ENCODE measurements at places on chromosomes 5 and 9.
A peak's percentile ranks its signal among the peaks of the same experiment; 100 is the strongest.

DNA sequence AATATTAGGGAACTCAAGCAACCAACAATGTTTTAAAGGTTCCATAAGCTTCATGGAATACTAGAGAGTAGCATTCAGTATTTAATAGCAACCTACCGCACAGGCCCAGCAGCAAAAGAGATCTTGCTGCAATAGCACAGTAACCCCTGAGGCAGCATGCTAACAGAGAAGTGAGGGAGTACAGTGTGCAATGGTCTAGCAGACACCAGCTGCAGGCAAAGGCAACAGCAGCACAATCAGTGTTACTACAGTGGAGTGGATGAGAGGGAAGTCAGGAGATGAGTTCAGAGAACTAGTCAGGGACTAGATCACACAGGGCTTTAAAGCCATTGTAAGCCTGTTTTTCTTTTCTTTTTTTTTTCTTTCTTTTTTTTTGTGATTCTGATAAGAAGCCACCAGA lies 2.8 kb downstream of the TICAM2 start:
- peak; percentile 60 for DNase-seq

DNA sequence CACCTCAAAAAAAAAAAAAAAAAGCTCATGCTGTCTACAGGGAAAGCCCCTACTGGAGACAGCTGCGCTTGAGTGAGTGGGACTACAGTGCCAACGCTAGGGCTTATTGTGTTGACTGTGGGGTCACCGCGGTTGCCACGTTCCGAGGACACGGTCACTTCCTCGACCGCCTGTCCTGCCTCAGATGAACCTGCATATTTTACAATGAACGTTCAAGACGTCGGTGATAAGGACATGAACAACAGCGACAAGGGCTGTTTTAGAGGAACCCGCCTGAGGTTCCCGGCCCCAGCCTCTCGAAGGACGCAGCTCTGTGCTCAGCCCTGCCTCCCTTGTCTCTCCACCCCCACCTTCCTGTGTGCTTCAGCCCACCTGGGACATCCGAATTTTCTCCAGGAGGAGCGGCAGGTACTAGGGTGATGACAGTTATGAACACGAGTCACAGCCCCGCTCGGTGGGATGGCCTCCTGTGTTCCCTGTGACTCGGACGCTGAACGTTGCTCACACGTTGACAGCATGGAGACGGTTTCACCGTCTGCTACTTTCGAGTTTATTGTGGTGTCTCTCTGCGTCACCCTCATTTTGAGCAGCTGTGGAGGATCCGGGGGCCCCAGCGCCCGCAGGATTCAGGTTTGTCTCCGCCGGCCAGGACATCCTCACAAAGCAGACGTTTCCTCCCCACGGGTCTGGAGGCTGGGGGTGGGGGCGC lies 11.3 kb upstream of the DIPK1B start:
- peak; percentile 79 for DNase-seq

GRCh38 chr9:80440724-80441123 lies 869.0 kb downstream of the TLE4 start:
- DNase-seq: no peak

DNA sequence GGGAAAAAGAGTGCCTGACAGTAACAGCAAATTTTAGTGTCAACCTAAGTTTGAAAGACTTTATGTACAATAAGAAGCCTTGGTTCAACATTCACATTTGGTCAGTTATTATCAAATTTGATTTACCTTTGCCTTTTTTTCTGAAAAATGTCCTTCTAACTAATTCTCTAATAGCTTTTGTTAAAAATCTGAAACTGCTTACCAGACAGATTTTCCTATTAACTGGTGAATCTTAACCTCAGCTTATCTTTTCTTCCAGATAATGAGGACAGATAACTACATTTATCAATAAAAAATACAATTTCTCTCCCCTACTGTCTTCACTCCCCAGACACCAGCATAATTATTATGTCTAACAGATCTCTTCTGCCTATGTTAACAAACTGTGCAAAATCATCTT lies 988.5 kb downstream of the CDH18 start:
- no peak for DNase-seq

DNA sequence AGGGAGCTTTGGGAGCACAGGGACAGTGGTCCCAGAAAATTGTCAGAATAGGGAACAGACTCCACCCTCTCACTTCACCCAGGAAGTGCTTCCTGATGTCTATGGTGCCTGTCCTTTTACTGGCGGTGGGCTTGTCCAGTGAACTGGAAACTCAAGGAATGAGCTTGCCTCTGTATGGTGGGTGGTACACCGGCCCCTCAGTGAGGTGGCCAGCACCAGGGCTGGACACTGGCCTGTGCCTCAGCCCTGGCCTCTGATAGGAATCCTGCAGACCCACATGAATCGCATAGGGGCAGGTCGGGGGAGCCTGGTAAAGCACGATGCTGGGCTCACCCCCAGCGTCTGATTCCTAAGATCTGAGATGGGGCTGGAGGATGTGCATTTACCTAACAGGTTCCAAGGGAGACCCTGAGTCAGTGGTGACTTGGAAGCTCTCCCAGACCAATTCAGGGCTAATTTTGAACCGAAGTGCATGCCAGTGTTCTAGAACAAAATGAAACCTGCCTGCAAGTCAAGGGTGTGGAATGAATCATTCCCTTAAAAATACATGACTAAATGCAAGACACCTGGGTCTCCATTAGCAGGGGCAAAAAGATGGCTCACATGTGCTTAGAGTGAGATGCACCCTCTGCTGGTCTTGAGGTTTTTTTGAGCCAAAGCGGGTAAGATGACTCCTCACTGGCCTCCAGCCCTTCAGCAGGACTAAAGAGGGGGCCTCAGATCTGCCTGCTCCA lies 178.3 kb downstream of the HSPA4 start:
- DNase-seq: no peak

DNA sequence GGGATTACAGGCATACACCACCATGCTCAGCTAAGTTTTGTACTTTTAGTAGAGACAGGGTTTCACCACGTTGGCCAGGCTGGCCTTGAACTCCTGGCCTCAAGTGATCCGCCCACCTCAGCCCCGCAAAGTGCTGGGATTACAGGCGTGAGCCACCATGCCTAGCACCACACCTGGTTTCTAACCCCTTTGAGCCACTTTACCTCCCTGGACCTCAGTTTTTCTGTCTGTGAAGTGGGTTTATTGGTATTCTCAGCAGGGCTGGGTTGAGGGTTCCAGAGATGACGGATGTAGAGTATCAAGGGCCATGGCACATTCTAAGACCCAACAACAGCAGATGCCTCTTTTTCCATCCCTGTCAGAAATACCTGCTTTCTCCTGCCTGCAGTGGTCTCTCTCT lies 38.6 kb downstream of the AMBP start:
- no peak for DNase-seq

GRCh38 chr9:34451545-34451944 lies 6.8 kb downstream of the FAM219A start:
- peak; percentile 43 for DNase-seq

GRCh38 chr5:146671561-146672295 lies 155.7 kb upstream of the GPR151 start:
- no peak for DNase-seq

DNA sequence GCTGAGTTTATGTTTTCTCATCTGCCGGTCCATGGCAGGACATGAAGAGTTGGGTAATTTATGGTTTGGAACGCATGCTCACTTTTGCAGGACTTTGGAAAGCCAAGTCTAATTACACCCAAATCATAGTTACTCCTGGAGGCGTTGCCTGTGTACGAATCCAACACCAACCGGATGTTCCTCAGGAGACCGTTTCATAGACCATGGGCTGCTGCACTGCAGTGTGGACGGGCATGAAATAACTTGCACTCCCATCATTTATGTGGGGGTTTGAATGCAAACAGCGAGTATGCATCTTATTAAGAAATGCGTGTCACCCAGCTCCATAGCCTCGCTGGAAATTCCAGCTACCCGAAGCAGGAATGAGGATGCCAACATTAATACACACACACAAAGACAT lies 96.1 kb upstream of the IRX2 start:
- DNase-seq: no peak

GRCh38 chr5:153456993-153457392 lies 33.5 kb upstream of the GRIA1 start:
- no peak for DNase-seq

DNA sequence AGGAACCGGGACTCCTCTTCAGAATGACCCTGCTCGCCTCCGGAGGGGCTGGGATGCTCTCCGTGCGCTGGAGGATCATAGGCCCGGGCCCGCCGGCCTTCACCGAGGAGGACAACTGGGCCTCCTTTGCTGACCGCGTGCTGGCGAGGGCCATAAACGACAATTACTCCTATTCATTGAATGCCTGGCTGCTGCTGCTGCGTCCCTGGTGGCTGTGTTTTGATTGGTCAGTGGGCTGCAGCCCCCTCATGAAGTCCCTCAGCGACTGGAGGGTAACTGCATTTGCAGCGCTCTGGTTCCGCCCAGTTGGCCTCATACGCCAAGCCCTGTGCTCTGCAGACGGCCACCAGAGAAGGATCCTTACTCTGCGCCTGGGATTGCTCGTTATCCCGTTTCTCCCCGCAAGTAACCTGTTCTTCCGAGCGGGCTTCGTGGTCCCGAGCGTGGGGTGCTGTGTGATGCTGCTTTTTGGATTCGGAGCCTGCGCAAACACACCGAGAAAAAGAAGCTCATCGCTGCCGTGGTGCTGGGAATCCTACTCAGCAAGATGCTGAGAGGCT lies 16.6 kb downstream of the OR2V1 start:
- no peak for DNase-seq

- peak; percentile 68 for DNase-seq
Measured at GRCh38 chr9:136787690-136788400, 3.3 kb upstream of the TMEM141 start.

DNA sequence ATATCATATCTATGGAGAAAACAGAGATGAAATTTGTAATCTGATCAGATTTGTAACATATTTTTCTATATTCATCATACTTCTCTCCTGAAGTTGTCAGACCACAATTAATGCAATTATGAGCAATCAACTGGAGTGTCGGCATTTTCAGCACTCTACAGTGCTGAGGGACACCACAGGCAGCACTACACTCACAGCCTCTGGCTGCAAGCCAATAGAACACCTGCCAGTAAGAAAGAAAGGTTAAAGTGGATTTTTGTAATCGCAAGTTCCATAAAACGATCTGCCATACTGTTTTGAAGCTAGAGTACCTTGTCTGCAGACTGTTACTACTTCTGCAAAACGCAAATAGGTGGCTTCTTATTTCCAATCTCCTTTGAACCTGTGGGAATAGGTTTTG lies 147.6 kb downstream of the ADAMTS6 start:
- no peak for DNase-seq

DNA sequence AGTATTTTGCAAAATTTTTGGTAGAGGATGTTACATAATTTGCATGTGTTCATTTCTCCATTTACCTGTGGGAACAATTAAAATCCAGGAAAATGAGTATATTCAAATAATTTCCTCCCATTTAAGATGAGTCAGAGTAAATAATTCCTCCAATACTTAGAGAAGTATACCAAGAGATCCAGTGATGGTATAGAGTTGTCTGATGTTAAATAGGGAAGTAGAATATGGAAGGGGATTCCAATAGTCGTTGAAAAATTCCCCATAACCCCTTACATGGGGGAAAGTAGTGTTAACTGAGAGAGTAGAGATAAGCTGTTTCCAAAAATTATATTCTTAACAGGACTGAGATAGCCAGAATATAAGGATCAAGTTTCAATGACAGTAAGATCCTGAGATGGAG lies 15.7 kb downstream of the CD274 start:
- no peak for DNase-seq

DNA sequence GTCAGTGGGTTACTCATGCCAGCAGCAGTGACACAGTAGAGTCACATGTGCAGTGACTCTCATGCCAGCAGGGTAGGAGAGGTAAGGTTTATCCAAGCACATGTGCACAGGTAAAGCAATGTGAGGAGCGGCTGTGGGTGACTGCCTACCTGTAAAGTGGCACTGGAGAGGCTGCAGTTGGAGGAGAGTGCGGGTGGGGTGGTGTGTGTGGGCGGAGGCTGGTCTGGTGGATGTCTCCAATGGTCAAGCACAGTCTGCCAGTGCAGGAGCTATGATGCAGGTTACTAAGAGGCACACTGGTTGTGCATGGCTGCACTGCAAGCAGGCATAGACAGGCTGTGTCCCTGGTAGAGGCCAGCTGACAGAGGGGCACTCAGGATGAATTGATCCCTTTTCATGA lies 588.2 kb upstream of the FTMT start:
- DNase-seq: no peak

DNA sequence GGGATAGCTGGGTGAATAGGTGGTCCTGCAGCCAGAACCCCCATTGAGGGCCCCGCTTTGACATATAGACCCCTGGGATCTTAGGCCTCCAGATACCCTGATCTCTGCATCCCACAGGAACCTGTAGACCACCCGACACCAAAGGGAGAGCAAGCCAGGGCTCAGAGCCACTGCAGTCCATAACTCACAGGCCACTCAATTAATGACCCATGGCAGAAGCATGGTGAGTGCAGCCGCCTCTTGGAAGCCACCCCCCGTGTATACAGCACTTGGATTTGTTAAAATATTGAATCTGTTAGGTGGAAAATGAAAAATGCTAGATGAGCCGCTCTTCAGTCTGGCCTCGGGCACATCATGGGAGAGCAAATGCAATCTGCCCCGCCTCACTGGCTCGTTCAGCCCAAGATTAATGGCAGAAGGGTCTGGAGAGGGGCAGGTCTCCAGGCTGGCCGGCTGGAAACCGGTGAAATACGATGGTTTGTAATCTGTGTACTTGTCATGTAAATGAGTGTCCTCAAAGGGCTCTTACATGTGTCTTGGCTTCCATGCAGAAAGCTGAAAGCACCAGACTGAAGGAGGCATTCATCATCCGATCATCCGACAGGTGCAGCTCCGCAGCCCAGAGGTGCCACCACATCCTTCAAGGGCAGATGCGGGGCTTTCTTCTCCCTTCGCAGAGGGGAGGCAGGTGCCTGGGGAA lies 111.3 kb downstream of the OLFM1 start:
- DNase-seq: no peak

DNA sequence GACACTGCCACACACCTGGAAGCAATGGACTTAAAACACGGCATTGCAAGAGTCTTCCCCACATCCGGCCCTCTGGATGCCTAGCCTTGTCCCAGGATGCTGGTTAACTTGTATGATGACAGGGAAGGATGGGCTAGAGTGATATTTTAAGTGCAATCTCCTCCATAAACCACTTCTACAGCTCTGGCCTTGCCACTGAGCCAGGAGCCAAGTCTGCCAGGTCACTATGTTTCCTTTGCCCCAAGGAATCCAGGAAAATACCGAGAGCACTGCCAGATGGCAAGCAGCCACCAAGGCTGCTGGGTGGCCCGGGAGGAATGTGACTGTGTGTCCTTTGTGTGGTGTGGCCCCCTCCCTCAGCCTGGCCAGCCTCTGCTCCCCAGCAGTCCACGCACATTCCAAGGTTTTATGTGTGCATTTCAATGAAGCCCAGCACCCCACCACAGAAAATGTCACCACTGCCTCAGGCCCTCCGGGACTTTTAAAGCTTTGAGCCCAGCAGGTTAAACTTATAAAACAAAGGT lies 106.0 kb downstream of the FRMD3 start:
- no peak for DNase-seq

- DNase-seq: no peak
Measured at GRCh38 chr5:177335701-177336065, 15.8 kb downstream of the LMAN2 start.
